ENCODE measurements at places on chromosomes 4 and X.

GRCh38 chrX:23783589-23784469 lies 856 bp downstream of the SAT1 start:
- no peak for DNase-seq

- DNase-seq, result no peak
These were observed 710.7 kb upstream of the FAM241A start for GRCh38 chr4:111434586-111434985.

- no peak for DNase-seq
These were observed 605.1 kb downstream of the KCTD8 start for GRCh38 chr4:43843501-43843900.

DNA sequence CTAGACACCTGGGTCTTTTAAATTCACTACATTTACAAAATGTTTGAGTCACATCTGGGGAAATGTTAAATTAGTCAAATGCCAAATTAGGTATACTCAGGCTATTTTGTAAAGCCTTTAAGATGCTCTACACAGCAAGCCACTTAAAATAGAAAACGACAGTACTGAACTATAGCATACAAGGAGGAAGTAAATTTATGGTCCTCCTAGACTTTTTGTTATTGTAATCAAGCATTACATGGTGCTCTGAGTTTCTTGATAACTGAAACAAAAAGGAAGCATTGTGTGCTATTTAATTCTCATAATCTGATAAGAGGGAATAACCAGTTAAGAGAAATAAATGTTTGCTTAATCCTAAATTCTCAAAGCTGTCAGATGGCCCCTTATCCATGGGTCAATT lies 46.2 kb downstream of the SLC9A7 start:
- no peak for DNase-seq

DNA sequence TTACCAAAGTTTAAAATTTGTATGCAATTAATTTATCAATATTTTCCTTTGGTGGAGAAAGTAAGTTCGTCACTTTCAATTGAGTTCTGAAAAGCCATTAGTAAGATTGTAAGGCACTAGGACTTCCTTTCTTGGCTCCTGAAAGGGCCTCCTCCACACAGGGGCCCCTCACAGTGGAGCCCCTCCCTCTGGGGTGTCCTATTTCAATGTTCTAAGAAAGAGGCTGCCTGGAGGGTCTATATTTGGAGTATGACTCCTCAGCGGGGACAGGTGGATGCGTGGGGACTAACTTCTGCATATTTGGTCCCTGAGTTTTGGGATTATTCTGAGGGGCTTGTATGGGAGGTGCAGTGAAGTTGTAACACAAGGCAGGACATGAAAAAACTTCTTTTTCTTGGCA lies 1.6 kb upstream of the ARMCX4 start:
- no peak for DNase-seq

- DNase-seq, result peak; percentile 20
These were observed 11.0 kb upstream of the EIF4E start for GRCh38 chr4:98939892-98940298.

GRCh38 chr4:14898989-14899388 lies 103.3 kb upstream of the CPEB2 start:
- DNase-seq, result no peak

DNA sequence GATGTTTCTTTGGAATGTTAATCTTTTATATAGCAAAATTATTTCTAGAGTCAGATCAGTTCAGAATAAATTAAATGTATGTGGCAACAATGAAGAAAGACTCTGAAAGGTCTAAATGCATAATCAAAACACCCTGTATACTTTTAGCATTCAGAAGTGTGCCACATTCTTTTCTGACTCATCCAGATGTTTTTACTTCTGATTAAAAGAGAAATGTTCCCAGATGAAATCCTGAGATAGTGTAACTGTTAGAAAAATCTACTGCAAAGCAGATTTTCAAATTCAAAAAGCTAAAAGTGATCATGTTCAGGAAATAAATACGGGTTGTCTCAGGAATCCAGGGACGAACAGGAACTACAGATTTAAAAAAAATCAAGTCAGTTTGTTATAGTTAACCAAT lies 241.4 kb downstream of the GRIA3 start:
- no peak for DNase-seq

GRCh38 chrX:10217198-10217597 lies 60.4 kb downstream of the CLCN4 start:
- no peak for DNase-seq

- DNase-seq, result no peak
These were observed 339.5 kb downstream of the DHX15 start for GRCh38 chr4:24244663-24245490.

GRCh38 chrX:151975228-151975593 lies 735 bp upstream of the GABRE start:
- no peak for DNase-seq

GRCh38 chr4:2443956-2444740 lies 24.8 kb upstream of the RNF4 start:
- DNase-seq, result no peak

DNA sequence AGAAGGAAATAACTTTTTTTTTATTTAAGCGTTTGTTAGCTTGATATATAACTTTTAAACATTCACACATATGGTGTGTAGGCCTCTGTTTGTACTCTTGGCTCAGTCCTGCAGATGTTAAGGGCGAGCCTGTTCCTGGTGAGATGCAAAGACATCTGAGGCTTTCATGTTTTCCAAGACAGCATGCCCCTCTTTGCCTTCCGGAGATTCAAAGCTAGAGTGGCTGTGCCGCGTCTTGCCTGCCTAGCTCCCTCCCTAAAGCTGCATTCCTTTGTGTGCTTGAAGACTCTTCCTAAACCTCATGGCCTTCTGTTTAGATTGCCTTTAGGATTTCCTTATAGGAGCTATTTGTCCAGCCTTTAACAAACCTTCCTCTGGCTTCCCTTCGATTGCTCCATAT lies 67.1 kb downstream of the MID1IP1 start:
- no peak for DNase-seq

DNA sequence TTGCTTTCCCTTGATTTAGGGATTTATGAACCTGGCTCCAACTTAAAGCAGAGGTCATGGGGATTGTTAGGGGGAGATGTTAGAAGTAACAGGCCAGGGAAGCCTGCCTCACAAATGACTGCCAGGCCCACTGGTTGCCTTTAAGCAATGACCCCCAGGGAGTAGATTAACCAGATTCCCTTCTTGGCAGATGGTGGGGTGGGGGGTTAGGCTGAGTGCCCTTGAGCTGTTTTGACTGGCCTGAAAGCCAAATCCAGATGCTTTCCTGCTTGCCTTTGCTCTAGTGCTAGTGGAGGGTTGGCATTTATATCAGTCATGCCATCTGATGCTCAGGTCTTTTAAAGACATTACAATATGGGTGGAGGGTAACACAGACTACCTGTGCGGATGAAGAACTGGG lies 128.1 kb downstream of the TMEM164 start:
- no peak for DNase-seq

- no peak for DNase-seq
These were observed 23.3 kb downstream of the ADGRL3 start for GRCh38 chr4:61223385-61223784.

- no peak for DNase-seq
These were observed 366.7 kb upstream of the FAT1 start for GRCh38 chr4:187090401-187090800.

DNA sequence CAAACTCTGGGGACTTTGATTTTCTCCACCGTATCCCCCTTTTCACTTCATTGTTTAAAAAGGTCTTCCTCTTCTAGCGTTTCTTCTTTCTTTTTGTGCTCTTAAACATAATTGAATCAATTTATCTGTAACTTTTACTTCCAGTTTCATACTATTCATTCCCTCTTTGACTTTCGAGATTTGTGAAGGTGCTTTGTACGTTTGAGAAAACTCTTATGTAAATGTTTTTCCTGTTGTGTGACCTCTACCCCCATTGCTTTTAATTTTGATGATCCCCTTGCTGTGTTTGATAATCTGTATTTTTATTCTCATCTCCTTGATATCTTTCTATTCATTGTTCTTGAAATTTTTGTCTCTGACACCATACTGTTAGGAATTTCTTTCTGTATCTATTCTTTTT lies 4.8 kb downstream of the USP38 start:
- no peak for DNase-seq

DNA sequence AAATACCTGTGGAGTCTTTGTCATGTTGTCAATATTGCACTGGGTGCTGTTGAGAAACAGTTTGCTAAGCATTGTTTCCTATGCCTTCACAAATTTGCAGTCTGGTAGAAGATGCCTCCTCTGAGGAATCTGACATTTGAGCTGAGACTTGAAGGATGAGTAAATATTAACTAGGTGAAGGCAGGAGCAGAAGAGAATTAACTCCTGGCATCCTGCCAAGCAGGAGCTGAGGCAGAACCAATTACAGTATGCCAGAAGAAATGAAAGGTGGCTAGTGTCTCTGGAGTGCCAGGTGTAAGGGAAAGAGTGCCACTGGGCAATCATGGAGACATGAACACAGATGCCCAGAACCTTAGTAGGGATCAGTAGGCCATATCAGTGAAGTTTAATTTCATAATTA lies 1778.2 kb upstream of the PCDH10 start:
- DNase-seq, result peak; percentile 63

DNA sequence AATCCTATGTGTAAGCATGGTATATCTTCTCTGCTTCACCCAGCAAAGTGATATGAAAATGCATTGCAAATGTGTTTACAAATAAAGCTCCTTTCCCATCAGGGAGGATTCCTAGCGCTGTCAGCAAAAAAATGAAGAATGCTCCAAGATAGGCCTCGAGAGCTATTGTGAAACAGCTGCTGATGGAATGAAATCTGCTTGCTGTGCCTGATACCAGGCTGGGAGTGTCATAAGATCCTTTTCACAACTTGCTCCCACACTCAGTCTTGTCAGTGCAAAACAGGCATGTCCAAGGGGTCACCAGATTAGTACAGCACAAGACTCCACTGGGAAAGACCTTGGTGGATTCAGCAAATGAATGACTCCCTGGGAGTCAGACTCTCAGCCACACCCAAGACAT lies 34.1 kb downstream of the HNRNPH2 start:
- DNase-seq, result no peak

DNA sequence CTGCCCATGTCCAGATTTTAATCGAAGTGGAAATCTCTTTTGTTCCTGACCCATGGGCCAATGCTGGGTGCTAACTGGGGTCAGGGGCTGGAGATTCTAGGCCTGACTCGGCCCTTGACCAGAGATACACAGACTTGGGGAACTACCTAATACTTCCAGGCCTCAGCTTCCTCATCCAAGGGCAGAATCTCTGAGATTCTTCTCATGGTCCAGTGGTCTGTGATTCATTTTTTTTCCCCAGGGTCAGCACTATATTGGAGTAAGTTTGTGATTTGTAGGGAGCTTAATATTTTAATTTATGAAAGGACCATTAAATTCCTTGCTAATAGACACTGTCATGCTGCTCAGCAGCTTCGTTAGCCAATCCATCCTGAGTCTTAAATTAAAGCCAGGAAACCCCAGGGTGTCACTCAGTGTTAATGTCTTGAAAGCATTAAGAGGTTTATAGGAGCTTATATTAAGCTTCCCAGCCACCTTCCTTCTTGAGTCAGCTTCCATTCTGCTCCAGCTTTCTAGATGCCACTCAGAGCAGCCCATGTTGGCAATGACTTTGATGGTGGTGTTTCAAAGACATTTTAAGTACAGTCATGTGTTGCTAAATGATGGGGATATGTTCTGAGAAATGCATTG lies 27.0 kb upstream of the PROM1 start:
- DNase-seq, result no peak

DNA sequence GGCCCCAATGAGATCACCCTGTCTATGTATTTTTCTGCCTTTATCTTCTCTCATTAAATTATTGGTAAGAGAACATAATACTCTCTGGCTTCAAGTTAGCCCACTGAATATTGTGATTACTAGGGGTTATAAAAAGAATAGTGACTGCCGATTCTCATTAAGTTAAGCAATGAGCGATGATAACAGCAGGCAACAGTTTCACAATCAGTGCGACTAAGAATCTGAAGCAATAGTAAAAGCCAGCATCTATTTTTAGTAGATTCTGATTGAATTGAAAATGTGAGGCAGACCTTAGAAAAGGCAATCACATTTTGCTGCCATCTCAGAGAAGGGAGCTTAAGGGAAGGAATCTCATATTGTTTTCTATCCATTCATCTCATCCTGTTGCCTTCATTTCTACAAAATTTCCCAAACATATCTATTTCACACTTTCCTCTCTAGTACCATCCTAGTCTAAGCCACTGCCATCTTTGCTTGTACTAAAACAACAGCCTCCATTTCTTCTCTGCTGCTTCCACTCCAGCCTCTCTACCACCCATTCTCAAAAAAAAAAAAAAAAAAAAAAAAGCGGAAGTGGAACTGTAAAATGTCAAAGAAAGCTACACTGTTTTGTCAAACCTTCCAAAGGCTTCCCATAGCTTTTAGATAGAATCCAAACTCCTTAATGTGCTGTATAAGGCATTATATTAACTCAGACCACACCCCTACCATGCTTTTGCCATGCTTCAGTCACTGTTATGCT lies 17.4 kb downstream of the GABRA4 start:
- no peak for DNase-seq

DNA sequence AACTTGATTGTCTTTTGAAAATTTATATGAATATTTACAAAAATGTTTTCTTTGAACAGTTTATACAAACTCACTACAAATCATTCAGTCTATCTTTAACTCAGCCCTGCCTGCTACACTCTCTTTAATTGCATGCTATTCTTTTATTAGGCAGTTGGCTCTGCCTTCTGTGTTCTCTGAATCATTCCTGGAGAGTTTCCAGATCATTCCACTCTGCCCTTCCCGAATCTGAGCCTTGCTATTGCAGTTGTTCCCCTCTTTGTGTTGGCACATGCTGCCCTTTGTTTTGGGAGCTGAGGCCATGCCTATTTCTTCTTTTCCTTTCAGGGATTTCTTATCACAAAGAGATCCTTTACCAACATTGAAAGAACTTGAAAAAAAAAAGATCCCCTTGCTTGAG lies 8.7 kb upstream of the TECRL start:
- DNase-seq, result peak; percentile 76

DNA sequence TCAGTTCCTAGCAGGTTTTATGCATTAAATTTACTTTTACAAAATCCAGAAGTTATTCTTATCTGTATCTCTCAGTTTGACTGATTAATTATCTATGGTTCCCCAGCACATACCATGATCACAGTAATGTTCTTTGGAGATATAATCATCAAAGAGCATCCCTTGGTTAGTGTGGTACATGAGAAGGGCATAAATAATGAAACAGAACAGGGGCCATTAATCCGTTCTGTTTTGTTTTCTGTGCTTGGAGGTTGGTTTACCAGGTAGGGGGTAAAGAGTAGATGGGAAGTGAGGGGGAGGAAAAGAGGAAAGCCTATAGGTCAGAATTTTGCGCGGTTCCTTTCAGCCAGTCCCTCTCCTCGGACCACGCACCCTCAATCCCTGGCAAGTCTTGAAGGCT lies 718.7 kb upstream of the TENM3 start:
- no peak for DNase-seq

All from NCI-H1092 treated with DMSO at 0.1 percent for 48 hours (cell line).